ENCODE measurements at places on chromosomes 3 and 15.
A peak's percentile ranks its signal among the peaks of the same experiment; 100 is the strongest.

DNA sequence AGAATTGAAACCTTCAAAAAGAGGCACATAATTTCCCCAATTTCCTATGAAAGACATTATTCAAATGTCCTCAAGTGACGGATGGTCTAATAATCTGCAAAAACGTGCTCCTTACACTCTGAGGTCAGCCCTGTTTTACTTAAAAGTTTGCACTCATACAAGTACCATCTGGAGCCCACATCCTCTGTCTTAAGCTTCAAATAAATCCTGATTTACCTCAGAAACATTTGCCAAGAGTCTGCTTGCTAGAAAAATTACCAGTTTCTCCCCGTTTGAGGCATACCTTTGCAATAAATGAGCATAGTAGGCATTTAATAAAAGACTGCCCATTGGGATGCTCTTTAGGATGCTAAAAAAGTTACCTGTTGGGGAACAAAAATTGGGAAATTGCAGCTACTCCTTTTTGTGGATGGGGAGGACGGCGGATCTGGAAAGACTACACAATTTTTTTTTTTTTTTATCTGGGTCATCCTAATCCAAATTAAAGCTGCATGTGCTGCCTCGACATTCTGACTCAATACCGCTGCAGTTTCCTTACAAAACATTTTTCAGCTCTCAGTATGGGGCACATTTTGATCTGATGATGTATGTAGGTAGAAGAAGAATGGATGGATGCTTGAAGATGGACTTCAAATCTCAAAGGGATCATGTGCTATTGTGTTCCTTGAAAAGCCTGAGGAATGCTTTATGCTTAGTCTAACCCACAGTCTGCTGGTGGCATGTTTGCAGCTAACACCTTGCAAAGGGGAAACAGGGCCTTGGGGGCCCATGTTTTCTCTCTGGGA, 233.7 kb upstream of the ADAMTS9 start:
- DNase-seq: no peak

GRCh38 chr3:53819163-53819868, 26.9 kb downstream of the CHDH start:
- no peak for DNase-seq

DNA sequence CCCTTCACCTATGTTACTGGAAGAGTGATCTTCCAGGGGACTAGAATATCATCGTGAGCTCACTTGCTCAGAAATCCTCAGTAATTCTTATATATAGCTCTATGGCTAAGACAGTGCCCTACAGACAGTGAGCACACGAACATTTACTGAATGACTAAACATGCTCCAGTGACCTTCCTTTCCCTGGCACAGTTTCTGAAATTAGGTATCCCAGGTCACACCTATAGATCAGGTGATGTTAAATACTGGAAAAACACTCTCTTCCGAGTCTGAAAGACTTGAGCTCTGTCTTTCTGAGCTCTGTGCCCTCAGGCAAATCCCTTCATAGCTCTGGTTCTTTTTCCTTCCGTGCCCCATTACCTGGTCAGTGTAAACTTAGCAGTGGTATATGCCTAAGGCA, 239.4 kb upstream of the LRIG1 start:
- no peak for DNase-seq

- no peak for DNase-seq
Observed at GRCh38 chr3:99925584-99926230, 108.0 kb downstream of the CMSS1 start.

DNA sequence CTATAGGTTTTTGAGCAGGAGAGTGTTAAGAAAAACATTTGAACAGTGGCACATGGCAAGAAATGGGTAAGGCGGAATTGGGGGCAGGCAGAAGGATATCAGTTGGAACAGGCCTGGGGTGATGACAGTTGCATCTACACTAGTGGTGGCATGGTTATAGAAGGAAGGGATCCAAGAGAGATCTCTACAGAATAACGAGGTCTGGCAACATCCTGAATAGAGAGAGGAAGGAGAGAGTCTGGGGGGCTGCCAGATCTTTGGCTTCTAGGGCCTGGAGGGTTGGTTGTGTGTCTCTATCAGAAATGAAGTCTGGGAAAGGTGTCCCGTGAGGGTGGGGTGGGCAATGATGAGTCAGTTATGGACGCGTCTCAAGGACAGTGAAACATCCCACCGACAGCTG, 26.3 kb downstream of the FSTL1 start:
- no peak for DNase-seq

- peak; percentile 13 for DNase-seq
Observed at GRCh38 chr3:27166888-27167287, 202.3 kb downstream of the NEK10 start.

GRCh38 chr3:40766396-40766795, 241.6 kb downstream of the ZNF621 start:
- no peak for DNase-seq

GRCh38 chr3:171506743-171507319, 46.6 kb upstream of the TNIK start:
- DNase-seq: no peak

DNA sequence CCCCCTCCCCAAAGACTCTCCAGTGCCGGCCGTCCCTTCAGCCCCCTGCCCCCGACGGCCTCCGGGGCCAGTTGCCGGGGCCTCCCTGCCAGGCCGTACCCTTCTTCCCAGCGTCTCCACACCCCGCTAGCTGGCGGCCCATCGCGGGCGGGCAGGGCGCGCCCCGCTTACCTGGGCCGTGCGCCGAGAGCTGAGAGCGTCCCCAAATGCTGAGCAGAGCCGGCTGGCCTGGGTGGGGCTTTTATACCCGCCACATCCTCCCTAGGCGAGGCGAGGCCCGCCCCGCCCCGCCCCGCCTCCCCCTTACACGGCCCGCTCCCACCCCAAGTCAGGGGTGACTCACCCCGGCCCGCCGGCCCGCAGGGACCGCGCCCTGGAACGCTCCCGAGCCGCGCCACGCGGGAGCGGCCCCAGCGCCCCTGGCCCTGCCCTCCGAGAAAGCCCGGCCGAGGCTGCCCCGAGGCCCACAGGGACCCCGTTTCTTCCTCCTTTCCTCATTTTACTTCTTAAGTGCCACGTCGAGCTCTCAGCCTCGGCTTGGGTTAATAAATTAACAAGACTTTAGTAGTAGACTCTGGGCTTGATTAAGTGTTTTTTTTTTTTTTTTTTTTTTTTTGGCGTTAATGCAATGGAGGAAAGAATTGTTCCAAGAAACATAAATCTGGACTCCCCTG, at the start of gene ANXA2:
Gene ANXA2, minus strand, starts transcription at position 215 of the 674 bp plus-strand sequence. CDS start 11,911 bp downstream, outside the sequence.
- no peak for DNase-seq

GRCh38 chr3:131775650-131776049, 259.2 kb downstream of the CPNE4 start:
- no peak for DNase-seq

DNA sequence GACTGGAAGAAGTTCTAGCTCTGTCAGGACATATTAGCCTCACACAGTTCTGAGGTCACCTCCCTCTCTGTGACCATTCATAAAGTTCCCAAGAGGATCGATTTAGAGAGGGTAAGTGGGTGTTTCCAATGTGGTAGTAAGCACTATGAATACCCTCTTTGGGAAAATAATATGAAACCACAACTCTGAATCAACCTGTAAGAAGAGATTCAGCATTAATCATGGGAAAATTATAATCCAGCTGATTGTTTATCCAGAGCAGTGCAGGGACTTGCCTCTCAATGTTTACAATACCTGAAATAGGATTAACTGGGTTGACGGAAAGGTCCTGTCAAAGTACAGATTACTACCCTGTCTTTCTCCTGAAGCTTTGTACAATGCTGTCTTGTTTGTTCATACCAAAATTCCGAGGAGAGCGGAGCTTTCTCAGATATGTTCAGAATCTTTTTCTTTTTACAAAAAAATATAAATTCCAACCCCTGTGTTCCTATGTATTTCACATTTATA, 302.9 kb upstream of the DPPA4 start:
- no peak for DNase-seq

DNA sequence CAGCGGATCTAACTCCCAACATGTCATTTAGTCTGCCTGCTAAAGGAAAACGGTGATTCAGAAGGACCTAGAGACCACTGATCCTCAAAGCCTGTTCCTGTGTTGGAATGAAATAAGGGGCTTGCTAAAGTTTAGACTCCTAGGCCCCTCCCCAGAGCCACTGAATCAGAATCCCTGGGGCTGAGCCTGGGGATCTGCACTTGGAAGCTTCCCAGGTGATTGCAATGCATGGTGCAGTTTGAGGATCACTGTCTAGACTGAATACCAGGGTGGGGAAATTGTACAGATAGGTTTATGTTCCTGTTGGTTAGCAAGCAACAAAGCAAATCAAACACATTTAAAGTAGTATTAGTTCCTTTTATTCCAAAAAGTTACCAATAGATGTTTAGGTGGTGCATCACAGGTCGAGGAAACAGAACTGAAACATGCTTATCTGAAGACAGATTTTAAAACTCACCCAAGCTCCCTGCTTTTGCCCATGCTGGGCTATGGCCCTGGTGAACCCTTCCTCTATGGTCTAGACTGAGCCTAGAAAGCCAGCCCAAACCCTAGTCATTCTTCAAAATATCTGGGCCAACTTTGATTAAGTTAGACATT, 29.6 kb upstream of the SPTBN5 start:
- no peak for DNase-seq

- DNase-seq: no peak
Observed at GRCh38 chr3:156957715-156958114, 131.6 kb downstream of the LEKR1 start.

DNA sequence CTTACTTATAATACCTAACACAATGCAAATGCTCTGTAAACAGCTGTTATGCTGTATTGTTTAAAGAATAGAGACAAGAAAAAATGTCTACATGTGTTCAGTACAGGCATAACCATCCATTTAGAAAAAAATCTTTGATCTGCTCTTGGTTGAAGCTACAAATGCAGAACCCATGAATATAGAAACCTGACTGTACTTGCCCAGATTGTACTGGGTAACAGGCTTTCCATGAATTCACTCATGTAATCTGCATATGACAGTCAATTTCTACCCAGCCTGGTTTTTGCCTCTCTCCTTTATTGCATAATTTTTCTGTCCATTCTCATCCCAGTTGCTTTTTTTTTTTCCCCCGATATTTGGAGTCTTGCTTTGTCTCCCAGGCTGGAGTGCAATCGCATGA, 62.6 kb upstream of the ETV5 start:
- no peak for DNase-seq

GRCh38 chr15:83113881-83114674, 6.6 kb downstream of the TM6SF1 start:
- no peak for DNase-seq

DNA sequence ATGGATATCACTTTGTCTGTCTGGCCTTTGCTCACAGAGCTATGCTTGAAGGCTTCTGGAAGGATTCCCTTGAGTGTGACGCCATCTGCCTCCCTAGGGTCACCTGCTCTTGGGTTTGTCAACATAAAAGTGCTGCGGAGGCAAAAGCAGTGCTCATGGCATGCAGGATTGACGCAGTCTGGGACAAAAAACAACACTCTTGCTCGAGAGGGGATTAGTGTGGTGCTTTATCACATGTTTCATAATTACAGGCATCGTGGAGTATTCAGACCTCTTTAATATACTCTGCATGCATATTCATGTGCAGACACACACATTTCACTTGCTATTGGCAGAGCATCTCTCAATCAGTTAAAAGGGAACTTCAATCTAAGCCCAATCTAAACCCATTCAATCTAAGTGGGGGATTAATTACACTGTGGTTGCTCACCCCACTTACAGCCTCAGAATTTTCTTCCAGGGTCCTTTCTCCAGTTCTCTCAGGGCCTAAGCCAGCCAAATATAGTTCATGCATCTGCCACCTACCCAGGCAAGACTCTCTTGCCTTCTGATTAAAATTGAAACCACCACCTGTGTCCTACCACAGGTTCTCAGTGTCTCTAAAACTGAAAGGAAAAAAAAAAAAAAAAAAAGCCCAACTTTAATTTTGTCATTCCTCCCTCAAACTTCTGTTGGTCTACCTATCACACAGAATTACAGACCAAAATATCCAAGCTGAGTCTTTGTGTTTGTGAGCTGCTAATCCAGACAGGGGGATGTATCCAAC, 75.6 kb downstream of the BFSP2 start:
- DNase-seq: no peak

DNA sequence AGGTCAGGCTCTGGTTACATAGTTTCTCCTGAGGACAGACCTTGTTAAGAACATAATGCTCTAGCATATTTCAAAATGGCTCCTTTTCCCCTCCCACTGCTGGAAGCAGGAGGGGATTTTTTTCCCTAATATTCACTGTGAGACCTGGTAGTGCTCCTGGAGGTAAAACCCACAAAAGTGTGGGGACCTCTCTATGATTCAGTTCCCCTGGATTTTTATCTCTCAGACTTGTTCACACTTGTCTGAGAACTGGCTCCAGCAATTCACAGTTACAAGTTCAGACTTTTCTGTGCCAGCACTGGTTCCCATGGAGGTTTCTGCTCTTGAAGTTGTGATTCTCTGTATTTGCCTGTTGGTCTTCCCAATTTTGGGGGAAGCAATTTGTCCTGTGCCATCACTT, 36.3 kb upstream of the PCOLCE2 start:
- DNase-seq: no peak

- DNase-seq: no peak
Observed at GRCh38 chr3:141853629-141854168, 22.7 kb upstream of the ATP1B3 start.

DNA sequence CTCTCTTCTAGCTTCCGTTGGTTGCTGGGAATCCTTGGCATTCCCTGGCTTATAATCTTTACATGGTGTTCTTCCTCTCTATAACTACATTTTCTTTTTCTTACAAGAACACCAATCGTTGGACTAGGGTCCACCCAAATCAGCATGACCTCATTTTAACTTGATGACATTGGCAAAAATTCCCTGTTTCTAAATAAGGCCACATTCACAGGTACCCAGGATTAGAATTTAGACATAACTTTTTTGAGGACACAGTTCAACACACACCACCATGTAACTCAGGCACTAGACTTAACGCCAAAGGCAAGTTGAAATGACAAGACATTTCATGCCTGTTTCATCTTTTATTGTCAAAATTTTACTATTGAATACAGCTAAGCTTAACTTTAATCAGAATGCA, 93.0 kb downstream of the NECTIN3 start:
- no peak for DNase-seq

DNA sequence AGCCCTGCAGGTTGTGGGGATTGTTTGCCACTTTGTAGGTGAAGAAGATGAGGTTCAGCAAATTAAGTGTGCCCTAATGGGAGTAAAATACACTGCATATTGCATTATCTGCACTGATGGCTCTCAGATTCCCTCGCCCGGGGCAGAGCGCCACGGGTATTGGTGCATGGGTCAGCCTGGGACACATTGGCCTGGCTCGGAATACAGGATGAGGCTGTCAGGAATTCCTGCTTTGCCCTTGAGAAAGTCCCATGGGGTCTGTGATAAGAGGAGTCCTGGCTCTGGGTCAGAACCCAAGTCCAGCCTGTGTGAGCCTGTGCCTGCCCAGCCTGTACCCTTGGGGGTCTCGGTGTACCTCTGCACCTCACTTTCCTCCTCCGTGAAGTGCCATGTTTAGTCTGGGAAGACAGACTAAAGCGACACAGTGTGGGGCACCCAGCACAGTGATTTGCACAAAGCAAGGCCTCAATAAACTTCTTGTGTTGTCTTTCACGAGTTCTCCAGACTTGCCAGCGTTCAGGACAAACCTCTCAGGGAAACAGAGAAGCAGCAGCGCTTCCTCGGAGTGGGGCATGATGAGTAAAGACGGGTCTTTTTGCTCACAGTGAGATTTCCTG, 107.6 kb downstream of the LRRK1 start:
- DNase-seq: no peak

Data from nucleus accumbens (tissue), 56 donors.